ENCODE measurements at places on chromosomes 2 and 18.

DNA sequence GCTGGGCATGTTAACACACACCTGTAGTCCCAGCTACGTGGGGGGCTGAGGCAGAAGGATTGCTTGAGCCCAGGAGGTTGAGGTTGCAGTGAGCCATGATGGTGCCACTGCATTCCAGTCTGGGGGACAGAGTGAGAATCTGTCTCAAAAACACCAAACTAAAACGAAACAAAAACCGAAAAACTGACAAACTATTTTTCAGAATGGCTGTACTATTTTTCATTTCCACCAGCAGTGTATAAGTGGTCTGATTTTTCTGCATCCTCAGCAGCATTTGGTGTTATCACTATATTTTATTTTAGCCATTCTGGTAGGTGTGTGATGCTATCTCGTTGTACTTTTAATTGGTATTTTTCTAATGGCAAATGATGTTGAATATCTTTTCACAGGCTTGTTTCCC is 95.2 kb downstream of the PDCL3 start:
- no peak for DNase-seq

GRCh38 chr18:44852818-44853217 is 172.1 kb downstream of the SETBP1 start:
- peak; percentile 12 for DNase-seq

DNA sequence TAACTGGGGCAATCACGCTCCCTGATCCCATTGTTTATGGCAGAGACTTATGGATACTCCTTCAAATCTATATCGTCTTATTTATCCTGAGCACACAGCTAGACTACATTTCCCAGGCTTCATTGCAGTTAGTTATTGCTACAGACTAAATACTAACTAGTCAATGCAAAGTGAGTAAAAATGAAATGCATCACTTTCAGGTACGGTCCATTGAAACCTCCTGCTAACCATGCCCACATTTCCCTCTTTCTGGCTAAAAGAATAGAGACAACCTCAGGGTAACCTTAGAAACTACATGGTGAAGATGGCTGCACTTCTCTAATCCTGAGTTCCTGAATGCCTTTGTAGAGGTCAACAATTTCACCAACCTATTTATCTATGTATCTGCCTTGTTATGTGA is 437.4 kb downstream of the EPHA4 start:
- DNase-seq: no peak

DNA sequence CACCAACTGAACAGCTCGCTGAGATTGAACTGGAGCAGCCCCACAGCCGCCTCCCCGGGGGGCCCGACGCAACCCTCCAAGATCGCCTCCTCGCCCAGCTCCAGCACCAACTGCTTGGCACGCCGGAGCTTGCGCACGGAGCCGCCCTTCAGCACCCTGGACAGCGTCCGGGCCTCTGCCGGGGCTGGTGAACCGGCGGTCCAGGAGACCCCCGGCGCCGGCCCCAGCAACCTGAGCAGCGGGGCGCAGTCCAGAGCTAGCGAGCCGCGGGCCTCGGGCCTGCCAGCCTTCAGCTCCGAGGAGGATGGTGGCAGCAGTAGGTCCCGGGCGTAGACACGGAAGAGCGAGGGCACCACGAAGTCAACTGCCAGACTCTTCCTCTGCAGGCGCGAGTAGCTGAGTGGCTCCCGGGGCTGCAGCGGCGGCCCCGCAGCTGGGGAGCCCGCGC is 1.2 kb downstream of the ALK start:
- DNase-seq: peak; percentile 14

- no peak for DNase-seq
Measured at GRCh38 chr18:31426021-31426420, 21.5 kb upstream of the DSG3 start.

GRCh38 chr2:229852565-229852964 is 69.2 kb downstream of the TRIP12 start:
- peak; percentile 49 for DNase-seq

DNA sequence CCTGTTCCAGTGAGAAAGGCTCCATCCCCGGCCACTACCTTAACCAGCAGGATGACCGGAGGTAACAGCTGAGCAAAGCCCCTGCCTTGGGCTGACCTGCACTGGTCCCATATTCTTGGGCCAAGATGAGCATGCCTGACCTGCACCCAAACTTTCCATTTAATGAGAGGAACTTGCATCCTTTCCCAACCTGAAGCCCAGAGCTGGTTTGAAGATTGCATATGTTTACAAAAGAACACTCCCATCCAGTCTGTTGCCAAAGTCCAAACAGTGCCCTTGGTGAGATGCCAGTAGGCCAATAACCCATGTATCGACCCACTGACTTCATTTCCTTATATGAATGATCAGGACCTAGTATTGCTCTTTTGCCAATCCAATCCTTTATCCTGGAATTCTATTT is 5.5 kb upstream of the NPAS2 start:
- DNase-seq: no peak

DNA sequence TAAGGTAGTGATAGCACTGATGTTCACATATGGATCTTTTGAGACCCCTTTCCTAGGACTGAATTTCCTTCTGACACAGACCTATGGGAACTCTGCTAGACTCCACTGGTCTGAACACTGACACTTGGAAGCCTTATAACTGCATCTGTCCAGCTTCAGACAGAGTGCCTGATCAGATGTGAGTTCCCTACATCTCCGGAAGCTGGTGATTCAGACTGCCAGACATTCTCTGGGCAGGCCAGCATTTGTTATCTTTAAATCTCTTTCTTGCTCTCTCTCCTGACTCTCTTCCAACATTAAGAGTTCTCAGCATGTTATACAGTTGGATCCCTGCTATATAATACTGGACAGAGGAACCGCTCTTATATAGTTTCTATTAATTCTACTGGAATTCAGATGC is 408.5 kb downstream of the ZEB2 start:
- DNase-seq: peak; percentile 82

DNA sequence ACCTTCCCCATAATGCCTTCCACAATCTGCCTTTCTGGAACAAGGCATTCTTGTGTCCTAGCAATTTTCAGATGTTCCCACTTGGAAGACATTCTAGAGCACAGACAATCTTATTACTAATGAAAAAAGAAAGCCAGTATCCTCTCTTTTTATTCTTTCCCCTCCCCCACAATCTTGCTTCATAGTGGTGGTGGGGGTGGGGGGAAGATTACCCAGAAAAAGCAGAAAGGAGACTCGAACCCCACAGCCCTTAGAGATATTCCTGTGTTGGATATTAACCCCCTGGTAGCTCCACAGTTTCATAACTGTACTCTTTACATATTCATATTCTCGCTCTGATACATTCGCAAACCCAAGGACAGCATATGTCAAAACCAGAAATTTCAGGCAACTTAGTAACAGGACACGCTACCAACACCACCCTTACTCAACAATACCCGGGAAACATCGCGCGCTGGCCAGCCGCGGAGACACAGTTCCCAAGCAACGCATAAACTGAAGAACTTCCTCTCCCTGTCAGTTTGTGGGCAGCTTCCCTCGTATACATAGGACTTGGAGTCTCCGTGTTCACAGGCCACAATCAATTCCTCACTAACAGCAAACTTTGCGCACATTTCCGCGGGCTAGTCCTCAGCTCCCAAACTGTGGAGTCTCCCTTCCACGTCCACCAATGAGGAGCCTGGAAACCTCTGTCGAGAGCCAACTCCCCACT is 793 bp downstream of the NR4A2 start:
- DNase-seq: peak; percentile 85

- no peak for DNase-seq
Measured at GRCh38 chr2:239963646-239964205, 61.4 kb downstream of the NDUFA10 start.

DNA sequence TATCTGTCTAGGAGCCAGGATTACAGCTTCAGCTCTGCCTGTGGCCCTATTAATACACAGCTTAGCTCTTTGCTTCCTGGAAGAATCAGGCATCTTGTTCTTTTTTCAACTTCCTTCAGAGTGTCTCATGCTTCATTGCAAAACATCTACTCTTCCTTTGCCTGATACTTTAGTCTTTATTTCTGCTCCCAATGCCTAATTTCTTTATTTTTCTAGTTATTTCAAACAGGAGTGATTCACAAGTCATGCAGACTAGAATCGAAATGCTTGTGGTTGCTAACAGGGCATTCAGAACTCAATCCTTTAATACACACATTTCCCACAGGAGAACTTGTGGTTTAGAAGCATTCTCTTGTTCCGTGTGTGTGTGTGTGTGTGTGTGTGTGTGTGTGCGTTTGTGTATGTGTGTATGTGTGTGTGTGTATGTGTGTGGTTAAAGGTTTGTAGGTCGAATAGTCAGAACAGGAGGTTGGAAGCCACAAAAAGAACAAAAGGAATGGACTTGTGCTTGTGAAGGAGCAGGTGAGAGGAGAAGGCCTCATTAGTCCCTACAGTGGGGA is 28.3 kb upstream of the INSIG2 start:
- DNase-seq: peak; percentile 99

DNA sequence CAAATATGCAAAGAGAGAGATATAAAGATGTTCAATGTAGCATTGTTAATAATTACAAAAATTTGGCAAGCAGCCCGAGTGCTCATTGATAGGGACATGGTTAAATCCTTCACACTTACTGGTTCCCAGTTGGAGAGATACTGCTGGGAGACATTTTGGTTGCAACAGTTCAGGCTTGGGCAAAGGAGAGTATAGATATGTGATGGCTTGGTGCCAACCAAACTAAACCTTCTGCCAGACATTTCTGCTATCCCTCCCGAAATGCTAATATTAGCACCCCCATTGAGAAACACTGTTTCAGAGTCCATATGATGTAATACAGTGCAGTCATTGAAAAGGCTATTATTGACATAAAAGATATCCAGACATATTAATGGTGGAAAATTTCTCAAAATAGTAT is 11.5 kb downstream of the GEN1 start:
- DNase-seq: no peak

GRCh38 chr2:96146881-96147592 is 1.8 kb upstream of the DUSP2 start:
- DNase-seq: no peak

DNA sequence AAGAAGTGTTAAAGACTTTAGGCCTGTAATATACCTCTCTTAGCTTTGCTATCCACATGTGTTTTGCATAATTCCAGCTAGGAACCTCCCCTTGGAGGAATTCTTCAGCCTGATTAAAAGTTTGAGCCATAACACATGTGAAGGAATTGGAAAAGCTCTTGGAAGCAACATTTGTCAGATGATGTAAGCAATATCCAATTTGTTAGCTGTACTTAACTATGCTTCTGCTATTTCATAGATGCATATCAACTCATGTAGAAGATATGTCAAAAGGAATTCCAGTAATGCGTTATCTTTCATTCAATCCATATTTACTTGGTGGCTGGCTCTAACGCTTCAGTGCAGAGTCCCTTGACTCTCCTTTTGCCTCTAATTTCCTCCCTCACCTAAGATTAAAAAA is 46.2 kb downstream of the PKP4 start:
- peak; percentile 98 for DNase-seq

GRCh38 chr2:234143896-234144295 is 93.4 kb downstream of the SPP2 start:
- no peak for DNase-seq

DNA sequence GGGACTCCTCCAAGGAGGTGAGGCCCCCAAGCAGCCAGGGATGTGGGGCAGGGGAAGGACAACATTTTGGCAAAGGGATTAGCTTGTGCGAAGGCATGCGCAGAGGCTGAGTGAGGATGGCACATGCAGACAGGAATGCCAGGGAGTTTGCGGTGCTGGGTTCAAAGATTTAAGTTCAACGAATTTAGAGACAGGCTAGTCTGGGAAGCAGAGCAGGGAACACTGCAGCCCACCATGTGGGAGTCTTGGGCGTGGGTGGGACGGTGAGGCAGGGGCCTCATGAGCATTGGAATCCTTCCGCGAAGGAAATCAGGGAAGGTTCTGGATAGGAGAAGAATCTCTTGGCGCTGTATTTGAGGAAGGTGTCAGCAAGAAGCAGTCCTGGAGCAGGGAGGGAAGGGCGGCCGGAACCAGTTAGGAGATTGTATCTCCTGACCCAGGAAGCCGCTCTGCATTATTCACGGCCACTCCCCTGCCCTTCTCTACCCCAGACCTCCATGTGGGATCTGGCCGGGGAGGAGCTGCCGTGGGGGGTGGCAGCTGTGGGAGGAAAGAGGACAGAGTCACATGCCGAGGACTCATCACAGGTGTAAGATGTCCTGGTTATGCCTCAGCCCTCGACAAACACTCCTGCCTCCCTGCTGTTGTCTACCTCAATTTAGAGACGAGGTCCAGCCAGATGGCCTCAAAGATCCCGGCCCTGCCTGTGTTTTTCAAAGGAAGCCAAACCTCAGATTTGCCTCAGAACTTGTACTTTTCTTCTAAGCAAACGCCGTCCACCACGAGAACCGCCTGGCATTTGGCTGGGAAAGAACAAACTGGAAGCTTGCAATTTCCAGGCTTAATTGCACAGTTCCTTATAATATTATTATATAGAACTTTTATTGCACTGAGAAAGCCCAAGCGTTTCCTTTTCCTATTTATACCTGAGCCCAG is 123.7 kb upstream of the SMAD2 start:
- DNase-seq: no peak

- no peak for DNase-seq
Measured at GRCh38 chr18:72316497-72316896, 227.6 kb downstream of the CBLN2 start.

GRCh38 chr2:16321872-16322271 is 343.8 kb downstream of the CYRIA start:
- DNase-seq: no peak

DNA sequence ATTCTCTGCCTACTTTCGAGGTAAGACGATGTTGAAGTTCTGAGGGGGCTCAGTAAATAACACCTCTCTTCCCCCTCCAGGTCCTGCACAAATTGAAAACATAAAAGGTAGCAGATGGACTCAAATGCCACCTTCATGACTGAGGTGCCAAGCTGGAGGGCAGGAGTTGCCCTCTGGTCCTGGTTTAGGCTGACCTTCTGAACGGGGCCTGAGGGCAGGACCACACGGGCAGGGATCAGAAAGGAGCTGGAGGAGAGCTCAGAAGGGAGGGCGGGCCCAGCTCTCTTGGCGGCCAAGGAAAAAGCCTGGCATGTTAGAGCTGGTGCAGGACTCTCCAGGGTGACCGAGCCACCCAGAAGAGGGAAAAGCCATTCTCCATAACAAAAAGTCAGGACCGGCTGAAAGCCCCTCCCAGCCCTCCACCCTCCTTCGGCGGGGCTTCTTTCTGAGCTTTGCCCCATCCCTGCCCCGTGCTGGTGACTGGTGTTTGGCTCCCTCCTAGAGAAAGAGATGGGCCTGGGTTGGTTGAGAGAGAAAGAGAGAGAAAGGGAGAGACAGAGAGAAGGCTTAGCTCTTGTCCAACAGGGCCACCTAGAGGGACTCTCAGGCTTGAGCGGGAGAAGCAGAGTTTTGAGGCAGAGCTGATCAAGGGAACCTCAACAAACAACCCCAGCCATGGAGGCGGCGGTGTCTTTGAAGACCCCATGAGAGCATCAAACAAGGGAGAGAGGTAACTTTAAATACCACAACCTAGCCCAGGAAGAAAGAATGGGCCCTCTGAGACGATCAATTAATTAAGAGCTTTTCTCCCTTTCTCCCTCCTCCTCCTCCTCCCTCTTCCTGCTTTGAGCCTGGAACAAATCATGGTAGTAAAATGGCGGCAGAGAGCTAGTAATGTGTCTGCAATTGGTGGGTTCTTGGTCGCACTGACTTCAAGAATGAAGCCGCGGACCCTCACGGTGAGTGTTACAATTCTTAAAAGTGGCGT is 50.8 kb downstream of the WIPF1 start:
- DNase-seq: peak; percentile 39
